ENCODE measurements at places on chromosomes 3 and 15. TPM values are rescaled to one million over a fixed set of nuclear protein-coding genes. Genes with fewer than 3 reads are reported as not detected.

- no peak overlapping the region for H3K4me3 ChIP-seq
- no peaks in the 10 kb centered on the region for H3K27me3 ChIP-seq
- no peak for DNase-seq
- no peaks in the 10 kb centered on the region for H3K4me1 ChIP-seq
Observed at GRCh38 chr3:94548581-94549316, 485.9 kb downstream of the NSUN3 start.

GRCh38 chr15:98738689-98739401, 90.5 kb downstream of the IGF1R start:
- DNase-seq: no peak
- no peaks in the 10 kb centered on the region for H3K27me3 ChIP-seq
- no peak overlapping the region for H3K4me3 ChIP-seq
- peaks cover 18% of the 10 kb centered on the region for H3K4me1 ChIP-seq
- H3K36me3 ChIP-seq: no peaks in the 10 kb centered on the region

DNA sequence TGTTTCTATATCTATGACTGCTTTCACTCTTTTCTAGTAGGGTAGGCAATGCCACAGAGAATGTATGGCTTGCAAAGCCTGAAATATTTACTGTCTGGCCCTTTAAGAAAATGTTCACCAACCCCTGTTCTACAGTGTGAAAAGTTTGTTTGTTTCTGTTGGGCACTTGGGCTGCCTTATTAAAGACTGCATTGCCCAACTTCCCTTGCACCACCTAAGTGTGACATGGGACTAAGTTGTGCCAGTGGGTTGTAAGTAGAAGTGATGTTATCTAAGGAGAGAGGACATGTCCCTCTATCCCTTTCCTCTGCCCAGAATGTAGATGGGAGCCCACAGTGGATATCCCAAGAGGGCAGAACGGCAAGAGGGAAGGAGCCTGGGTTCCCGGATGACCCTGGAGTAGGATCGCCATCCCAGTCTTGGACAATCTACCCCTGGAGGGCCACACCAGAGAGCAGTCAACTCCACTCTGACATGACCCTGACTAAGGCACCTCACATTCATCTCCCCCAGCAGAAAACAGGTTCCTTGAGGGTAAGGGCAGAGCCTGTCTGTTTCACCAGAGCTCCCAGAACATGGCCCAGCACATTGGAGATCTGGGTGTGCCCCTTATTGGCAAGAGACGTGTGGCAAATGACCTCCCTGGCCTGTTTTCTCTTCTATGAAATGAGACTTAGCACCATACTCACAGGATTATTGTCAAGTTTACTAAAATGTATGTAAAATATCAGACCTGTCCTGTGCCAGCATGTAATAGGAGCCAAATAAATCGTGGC, 138.8 kb downstream of the SMAD6 start:
- no peak overlapping the region for H3K4me3 ChIP-seq
- H3K27me3 ChIP-seq: no peaks in the 10 kb centered on the region
- DNase-seq: no peak

DNA sequence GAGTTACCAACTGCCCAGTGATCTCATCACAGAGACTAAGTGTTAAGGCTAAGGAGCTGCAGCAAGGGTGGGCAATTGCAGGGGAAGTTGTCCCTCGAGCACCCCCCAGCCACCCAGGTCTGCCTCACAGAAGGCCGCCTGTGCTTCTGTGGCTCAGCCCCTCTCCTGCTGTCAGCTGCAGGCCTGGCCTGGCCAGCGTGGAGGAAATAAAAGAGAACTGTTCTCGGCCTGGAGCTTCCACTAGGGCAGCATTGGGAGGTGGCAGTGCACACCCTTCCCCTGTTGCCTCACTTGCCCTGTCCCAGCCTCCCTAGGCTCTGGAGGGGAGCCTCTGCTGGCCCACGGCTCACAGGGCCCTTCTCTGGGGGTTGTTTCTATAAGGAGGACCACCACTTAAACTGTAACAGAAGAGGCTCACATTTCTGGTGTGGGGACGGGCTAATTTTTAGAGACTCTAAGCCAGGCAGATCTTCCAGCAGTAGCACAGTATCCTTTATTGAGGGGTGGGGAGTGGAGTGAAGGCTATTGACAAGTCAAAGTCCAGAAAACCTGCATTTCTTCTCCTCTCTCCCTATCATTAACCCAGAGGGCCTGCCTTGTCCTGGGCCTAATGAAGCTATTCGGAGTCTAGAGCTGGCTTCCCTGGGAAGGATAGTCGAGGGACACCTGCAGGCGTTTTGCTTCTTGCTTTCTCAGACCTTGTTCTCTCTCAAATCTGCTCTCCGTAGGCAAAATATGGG, 75.6 kb upstream of the ADPGK start:
- H3K27me3 ChIP-seq: peaks cover 12% of the 10 kb centered on the region
- no peak overlapping the region for H3K27ac ChIP-seq
- DNase-seq: no peak
- no peaks in the 10 kb centered on the region for H3K36me3 ChIP-seq

DNA sequence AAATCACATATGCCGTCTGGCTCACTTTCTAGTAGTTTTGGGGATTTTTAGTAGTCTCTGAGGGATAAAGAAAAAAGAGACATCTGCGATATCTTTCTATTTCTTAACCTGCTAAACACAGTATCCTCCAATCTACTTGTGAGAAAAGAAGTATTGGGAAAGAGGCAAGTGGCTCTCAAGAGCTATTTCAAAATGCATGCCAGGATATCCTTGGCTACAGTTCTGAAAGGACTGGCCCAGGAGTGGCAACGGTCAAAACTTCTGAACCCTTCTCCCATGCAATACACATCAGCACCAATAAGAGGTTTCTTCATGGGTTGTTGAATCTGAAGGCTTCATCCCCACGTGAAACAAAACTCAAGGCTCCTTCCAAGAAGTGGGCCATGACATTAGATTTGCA, 204.0 kb upstream of the WNT5A start:
- no peaks in the 10 kb centered on the region for H3K36me3 ChIP-seq
- peaks cover 12% of the 10 kb centered on the region for H3K4me1 ChIP-seq
- no peak overlapping the region for H3K4me3 ChIP-seq
- no peak overlapping the region for H3K27ac ChIP-seq
- no peak for DNase-seq

DNA sequence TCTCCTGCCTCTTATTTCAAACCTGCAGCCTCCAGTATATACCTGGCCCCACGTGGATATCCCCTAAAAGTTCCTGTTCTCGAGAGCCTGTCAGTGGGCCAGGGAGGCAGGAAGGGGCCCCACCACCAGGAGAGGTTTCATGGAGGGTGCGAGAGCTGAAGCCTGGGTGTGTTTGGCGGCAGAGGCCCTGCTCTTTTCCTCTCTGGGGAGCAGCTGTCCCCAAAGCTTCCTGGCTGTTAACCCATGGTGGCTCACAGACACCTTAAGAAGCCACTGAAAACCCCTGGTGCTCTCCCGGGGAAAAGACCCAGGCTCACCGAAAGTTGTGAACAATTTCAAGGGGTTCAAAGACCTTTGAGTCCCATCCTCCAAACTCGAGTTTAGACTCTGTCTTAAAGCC, 1.1 kb downstream of the PRRT3 start:
- no peak for DNase-seq
- H3K4me3 ChIP-seq: no peak overlapping the region
- no peaks in the 10 kb centered on the region for H3K36me3 ChIP-seq
- H3K4me1 ChIP-seq: peaks cover 13% of the 10 kb centered on the region
- H3K27ac ChIP-seq: no peak overlapping the region

The CELF6 gene
- not detected for total RNA-seq

The C3orf20 gene
- not detected for total RNA-seq

All from IMR-90 (cell line).